ENCODE measurements at places on chromosomes 2 and 18.

GRCh38 chr2:1154710-1155594, 204.3 kb downstream of the SNTG2 start:
- no peak for DNase-seq

- DNase-seq: no peak
Measured at GRCh38 chr2:228094377-228094921, 87.0 kb downstream of the SPHKAP start.

DNA sequence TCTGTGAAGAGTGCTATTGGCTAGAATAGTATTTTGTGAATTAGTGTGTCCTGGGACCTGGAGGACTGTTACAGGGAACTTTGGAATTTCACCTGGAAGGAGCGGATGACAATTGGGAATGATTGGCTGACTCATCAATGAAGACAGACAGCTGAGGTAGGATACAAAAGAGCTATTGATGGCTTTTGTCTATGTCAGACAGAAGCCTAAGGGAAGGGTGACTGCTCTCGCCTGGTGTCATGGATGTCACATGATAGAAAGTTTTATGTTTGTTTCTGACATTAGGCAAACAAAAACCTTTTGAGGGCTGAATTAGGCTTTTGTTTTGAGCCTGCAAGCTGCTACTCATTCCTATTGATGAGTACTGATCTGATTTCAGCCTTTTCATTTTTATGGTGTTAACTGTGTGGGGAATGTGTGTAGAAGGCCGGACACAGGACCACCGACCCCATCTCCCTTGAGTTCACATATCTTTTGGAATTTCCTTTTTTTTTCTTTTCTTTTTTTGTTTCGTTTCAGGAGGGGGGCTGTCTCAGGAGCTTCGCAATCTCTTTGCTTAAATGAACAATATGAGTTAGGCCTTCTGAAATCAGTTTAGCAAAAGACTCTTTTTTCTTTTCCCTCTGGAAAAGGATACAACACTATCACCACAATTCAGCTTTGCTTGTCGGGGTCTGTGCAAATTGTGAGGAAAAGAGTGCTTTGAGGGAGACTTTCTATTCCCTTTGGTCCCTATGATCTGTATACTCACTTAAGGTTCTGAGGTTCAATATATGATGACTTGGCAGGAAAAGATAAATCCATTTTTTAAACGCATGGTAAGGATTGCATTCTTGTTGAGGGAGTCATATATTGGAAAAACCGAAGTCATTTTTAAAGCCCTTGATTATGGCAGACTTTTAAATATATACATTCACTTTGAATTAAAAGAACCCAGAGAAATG, 207.9 kb upstream of the FIGN start:
- no peak for DNase-seq

DNA sequence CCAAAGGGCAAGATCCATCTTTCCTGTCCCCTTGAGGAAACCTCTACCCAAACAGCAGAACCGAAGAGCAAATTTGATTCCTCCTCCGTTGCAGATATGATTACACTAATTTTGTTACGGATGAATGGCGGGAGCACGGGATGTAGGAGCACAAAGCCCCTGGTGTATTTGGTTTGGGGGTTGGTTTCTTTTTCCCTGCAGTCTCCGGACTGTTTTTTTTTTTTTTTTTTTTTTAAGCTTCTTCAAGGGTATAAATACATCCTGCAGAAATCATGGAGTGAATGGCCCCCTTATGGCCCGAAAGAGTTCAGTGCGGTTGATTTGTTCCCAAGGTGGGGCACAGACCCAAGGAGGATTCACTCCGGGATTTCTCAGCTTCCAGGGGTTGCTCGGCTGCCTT, 135.3 kb upstream of the SH3BP4 start:
- DNase-seq: no peak

GRCh38 chr2:172387361-172387760, 40.0 kb upstream of the ITGA6 start:
- DNase-seq: no peak

DNA sequence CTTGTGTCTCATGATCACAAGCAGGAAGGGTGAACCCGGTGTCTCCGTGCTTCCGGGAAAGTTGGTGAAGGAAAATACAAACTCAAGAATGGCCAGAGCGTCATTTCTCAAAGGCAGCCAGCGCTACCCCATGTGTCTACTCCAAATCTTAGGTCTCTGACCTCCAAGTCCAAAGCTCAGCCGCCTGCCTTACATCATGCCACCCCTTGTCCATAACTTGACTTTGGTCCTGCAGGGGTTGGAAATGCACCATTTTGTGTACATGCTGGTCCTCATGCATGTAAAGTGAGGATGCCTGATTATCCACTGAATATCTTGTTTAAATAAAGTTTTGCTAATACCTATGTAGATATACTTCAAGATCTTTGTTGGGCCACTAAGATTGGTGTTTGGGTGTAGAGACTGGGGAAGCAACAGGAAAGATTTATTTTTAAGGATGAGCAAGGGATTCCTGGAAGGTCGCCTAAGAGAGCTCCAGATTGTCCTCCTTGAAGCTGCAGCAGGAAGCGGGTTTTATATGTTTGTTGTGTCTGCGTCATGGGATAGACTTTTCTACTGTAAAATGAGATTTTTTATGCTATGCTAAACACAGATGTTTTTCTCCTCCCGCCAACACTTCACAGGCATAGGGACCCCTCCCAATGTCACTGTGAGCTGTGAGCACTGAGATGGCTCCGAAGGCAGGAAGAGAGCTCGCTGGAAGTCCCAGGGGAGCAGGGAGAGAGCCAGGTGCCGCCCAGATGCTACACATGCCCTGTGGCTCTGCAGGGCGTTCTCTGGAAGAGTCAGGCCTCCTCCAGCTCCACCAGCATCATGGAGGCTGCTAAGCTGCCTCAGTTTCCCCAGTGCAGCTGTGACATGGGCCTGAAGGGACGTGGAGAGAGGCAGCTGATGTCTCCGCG, 176.2 kb upstream of the HDAC4 start:
- no peak for DNase-seq

DNA sequence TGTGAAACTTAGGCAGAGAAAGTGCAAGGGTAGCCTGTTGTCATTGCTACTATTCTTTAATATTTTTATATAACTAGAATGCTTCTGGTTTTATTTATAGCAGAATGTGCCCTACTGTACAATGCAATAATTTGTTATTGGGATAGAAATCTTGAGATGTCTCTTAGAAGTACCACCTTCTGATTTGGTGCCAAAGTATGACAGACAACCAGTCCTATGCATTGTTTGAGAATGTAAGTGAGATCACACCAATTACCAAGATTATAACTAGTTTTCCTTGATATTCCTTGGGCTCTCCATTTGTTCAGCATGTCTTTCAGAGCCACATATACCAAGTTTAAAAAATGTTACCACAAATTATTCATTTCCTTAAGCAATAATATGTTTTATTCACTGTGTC, 399.7 kb downstream of the CPS1 start:
- DNase-seq: no peak

DNA sequence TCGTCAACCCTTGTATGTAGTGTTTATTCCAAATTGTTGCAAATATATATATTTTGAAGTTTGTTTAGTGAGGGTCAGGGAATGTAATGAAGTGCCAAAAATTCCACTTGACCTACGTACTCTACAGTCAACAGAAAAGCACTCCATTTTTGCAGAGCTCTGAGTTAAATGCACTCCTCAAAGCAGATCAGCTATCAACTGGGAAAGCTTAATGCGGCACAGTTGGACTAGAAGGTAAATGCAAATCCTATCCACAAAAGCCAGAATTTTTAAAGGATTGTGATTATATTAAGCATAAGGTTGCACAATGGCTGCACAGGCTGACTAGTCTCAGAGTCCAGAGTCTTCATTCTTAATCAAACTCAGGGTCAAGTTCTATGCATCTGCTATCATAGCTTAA, 577.1 kb downstream of the ARHGAP15 start:
- no peak for DNase-seq

GRCh38 chr2:46258937-46259776, 38.0 kb upstream of the EPAS1 start:
- no peak for DNase-seq

DNA sequence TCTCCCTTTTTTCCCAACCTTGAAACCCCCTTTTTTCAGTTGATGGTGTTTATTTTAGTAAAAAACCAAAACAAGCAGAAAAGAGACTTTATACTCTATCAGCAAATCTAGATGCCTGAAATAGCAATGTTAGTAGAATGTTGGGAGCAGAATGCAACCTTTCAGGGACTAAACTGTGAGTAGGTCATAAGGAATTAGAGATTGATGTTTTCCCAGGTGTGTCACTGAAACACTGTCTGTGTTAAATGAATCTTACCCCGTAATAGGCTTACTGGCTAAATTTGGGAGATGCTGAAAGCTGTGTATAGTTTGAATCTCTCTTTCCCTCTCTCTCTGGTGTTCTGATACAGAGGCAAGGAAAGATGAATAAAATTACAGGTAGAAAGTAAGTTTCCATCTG, 43.8 kb downstream of the AGFG1 start:
- DNase-seq: no peak

All from activated T-helper 1 cell treated with anti-CD3 and anti-CD28 coated beads, Interleukin-12 subunit alpha, Interleukin-12 subunit beta, Interleukin-2, Interleukin-4 antibody, amounts not matched to agents 30 ng/mL and 10 ng/mL and 1 ng/mL, durations not matched to agents 14 hours and 24 hours and 36 hours (primary cell).